Liver (tissue), 10 donors: ENCODE measurements at places on chromosomes 3 and 15.

DNA sequence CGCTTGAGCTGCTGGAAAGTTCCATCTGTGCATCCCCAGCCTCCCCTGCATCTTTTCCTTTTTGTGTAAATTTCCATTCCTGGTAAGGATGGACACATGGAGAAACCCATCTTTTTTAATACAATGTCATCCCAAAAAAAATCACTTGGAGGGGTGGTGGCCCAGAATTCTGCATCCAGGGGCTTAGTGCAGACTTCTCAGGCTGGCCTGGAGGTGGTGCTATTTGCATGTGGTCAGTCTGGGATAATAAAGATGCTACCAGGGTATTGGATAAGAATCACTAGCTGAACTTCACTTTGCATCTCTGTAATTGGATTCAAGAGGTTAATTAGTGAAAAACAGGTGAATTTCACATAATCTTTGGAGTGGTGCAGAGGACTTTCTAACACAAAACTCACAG is 1.8 kb upstream of the ZSCAN2 start:
- peak; percentile 62 for DNase-seq

GRCh38 chr15:90362936-90363212 is 10.8 kb downstream of the ZNF774 start:
- no peak for DNase-seq

DNA sequence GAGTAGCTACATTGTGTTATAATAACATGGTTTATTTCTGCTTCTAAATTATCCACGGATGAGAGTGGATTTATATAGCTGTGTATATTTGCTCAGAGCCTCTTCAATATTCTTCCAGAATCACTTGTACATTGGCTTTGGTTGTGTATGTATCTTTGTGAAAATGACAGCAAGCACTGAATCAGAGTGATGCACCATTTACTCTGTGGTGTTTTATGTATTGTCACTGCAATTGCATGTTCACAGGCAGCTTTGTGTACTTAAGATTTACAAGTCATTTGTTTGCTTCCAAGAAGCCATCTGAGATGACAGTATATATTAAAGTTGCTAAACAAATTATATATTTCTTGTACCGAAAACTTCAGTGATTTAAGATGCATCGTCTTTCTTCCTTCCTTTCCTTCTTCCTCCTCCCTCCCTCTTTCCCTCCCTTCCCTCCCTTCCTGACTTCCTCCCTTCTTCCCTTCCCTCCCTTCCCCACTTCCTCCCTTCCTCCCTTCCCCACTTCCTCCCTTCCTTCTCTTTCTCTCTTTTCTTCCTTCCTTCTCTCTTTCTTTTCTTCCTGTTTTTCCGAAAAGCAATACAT is 362.3 kb upstream of the GOLIM4 start:
- DNase-seq, result no peak

DNA sequence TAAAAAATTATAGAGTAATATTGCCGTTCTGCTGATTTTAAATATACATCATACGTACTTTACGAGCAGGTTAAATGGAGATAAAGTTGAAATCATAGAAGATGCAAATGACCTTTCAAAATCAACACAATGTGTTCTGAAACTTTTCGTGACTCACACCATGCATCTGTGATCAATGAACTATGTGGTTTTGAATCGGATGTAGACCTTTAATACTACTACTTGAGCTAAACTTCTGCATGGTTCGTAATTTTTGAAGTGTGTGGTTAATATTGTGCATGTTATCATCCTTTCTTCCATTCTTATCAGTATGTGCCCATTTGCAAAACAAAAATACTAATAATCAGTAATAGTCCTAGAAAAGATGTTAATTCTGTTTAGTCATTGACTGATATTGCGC is 58.9 kb downstream of the GASK1A start:
- no peak for DNase-seq

DNA sequence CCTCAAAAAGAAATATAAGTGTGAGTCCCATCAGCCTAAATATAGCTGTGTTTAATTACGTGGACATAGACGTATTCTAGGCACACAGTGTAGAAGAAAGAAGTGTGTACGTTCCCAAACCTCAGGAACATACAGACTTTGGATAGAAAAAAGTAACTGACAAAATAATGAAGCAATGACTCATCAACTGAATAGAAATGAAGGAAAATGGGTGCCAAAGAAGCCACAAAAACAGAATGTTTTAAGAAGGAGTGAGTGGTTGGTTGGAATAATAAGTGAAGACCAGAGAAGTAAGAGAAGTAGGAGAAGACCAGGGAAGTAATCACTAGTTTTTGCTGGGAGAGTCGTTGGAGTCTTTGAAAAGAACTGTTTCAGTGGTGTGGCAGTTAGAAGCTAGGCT is 518.1 kb downstream of the ROBO1 start:
- DNase-seq, result no peak

- no peak for DNase-seq
Measured at GRCh38 chr15:70133296-70133695, 35.6 kb upstream of the TLE3 start.
